Dermis blood vessel endothelial cell (primary cell): ENCODE measurements at places on chromosomes 7 and 10. TPM values are rescaled to one million over a fixed set of nuclear protein-coding genes. Genes with fewer than 3 reads are reported as not detected.
A peak's percentile ranks its signal among the peaks of the same experiment; 100 is the strongest.

DNA sequence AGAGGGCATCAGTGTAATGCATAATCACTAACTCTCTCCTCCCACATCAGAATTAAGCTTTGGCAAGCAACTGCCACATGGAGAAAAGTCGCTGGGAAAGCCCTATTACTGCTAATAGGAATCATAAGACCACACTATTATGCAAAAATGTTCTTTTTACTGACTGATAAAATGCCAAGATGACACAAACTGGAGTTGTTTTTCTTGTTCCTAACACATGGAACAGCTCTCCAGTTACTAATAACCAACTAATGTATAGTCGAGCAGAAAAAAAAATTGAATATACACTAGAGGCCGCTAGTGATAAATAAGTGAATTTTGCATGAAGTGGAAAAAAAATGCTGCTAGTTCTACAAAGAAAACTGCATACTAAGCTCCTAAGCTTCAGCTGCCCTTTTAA lies 165.6 kb downstream of the TPK1 start:
- DNase-seq = peak; percentile 17

GRCh38 chr7:45591101-45591906 lies 17.1 kb downstream of the ADCY1 start:
- no peak for DNase-seq

- peak; percentile 55 for DNase-seq
Observed at GRCh38 chr10:51405580-51406351, 293.6 kb downstream of the CSTF2T start.

DNA sequence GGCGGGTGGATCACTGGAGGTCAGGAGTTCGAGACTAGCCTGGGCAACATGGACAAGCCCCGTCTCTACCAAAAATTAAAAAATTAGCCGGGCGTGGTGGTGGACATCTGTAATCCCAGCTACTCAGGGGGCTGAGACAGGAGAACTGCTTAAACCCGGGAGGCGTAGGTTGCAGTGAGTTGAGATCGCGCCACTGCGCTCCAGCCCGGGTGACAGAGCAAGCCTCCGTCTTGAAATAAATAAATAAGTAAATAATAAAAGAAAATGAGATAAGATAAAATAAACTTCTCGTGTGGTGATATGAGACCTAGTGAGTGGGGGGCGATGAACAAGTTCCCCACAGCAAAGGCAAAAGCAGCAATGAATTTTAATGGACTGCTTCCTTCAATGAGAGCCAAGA lies 33.6 kb upstream of the LMTK2 start:
- no peak for DNase-seq

GRCh38 chr7:83469076-83469475 lies 179.9 kb downstream of the SEMA3E start:
- no peak for DNase-seq

GRCh38 chr10:91689731-91690168 lies 56.9 kb upstream of the PPP1R3C start:
- no peak for DNase-seq

DNA sequence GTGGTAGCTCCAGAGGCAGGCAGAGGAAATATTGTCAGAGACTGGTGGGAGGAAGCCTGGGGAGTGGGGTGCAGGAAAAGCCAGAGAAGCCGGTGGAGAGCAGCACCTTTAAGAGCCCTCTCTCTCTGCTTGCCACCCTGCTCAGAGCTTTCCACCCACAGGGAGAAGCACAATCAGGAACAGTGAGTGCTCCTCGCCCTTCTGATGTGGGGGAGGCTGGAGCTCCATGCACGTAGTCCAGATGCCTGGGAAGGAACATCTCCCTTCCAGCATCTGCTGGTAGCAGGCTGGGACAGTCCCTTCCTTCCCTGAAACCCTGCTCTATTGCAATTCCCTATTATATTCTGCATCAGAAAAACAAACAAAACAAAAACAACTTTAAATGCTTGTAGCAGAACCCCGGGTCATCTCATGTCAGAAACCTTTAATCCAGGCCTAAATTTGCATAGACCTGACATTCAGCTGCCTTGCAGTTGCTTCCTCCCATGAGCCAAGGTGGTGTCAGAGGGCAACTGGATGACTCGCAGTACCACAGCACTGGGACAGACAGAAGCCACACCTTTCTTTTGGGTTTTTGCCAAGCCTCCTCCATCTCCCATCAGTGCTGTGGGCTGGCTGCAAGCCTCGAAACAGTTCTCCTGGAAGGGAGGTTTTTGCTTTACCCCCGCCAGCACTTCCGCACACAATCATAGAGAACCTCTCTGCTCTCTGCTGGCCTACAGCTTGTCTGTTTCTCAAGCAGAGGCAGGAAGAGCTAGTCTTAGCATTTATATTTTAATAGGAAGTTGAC lies 13.1 kb downstream of the AVPI1 start:
- DNase-seq = no peak

GRCh38 chr10:125159932-125160855 lies at the start of gene CTBP2:
Gene CTBP2 (minus strand): TSS chr10:125160563.
- DNase-seq = peak; percentile 54

- DNase-seq = no peak
Observed at GRCh38 chr10:97475936-97476594, 22.2 kb downstream of the MMS19 start.

GRCh38 chr7:144037414-144038035 lies 11.2 kb upstream of the OR2A5 start:
- DNase-seq = no peak

DNA sequence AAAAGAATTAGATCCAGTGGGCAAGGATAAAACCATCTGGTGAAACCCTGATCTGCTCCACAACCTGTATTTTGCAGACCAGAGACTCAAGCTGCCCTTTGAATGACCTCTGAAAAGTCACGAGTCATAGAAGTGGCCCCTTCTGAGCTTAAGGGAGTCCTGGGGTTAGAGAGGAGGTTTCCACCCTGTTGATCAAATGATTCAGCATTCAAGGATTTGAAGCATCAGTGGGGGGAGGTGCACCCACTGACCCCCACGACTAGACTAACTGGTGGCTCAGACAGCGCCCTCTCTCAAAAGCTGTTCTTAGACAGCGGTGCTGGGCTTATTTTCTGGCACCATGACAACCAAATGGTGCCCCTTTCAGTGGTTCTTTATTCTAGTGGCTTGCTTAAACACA lies 44.3 kb downstream of the PLCE1 start:
- DNase-seq = no peak

DNA sequence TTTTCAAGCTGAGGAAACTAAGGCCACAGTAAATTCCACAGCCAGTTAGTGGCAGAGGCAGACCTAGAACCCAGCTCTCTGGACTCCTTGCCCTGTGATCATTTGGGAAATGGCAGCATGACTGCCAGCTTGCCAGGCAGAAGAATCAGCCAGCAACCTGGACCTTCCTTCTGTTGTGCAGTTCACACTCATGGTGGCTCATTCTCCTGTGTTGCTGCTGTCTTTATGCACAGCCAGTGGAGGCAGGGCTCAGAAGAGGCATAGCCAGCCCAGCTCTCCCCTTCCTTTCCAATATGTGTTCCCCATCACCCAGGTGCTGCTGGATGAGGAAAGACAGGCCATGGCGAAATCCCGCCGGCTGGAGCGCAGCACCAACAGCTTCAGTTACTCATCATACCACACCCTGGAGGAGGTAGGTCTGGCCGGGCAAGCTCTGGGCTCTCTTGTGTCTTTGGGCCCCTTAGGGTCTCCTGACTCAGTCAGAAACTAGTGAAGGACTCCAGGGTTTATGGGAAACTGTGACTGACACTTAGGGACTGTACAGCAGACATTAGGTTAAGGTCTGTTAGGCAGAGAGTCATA lies 14.8 kb downstream of the CPA5 start:
- no peak for DNase-seq

DNA sequence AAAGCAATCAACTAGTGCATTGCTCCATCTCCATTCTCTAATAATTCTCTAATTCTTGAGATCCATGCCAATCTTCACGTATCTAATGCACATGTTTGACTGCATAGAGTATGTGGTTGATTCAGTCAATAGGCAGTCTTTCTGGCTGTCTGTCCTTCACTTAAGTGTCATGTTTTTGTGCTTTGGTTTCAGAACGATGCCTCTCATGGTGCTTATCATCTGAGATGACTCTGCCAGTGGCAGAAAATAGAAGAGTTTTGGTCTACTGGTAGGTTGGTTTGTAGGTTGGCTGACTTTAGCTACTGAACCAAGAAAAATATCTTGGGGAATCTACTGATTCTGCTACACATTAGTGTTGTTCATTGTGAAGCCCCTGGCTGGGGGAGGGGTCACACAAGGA lies 364.2 kb downstream of the SFMBT2 start:
- DNase-seq = no peak

GRCh38 chr10:75987616-75988015 lies 556.2 kb downstream of the LRMDA start:
- no peak for DNase-seq

DNA sequence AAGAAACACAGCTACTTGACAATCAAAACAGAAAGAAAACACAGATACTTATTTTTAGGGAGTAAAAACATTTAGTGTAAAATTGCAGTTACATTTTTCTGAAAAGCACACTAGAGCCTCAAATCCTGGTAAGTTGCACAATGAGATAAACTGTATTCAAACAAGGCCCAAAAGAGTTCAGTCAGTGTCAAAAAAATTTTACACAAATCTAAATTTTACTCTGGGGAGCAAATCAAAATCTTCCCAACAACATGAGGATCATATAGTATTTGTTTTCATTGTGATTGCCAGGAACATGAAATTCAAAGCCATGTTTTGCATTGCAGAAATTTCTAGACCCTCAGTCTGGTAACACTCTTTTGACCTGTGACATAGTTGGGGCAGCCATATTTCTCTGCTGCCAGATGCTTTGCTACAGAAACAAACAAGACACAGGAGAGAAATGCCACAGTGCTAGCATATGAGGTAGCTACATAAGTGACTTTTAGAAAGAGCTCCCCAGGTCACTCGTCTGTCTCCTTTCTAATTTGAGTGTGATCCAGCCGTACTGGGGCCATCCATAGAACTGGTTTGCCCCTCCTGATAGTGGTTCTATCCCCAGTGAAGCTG lies 49.6 kb downstream of the PDE1C start:
- DNase-seq = no peak

DNA sequence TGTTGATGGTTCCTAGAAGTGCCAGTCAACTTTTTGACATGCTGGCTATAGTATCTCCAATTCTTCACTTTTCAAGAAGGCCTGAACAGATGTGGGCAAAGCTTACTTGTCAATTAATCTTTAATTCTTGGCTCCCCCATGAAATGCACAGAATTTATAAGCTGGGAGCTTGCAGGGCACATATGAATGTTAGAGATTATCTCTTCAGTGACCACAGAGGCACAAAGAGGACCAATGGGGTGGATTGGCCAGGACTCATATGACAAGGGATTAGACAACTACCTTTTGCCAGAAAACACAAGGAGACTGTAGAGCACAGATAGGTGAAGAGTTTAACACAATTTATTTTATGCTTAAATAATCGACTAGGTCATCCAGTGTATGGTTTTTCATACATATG lies 121.7 kb upstream of the CCDC6 start:
- no peak for DNase-seq

NPVF gene
- total RNA-seq = not detected in 2 replicates

C10orf90 gene
- total RNA-seq = not detected in 2 replicates

MRLN gene
- not detected in 2 replicates for total RNA-seq

NUTM2E gene
- total RNA-seq = not detected in 2 replicates

KIAA1549 gene
- total RNA-seq = 2.6 and 3.3 TPM in 2 replicates

TUBB8 gene
- total RNA-seq = 0.09 TPM in 1 of 2 replicates, not detected in the other

LIPK gene
- total RNA-seq = not detected in 2 replicates

LHFPL3 gene
- total RNA-seq = not detected in 2 replicates

TSPAN13 gene
- 64.4 and 69.8 TPM in 2 replicates for total RNA-seq

ANXA8L1 gene
- not detected in 2 replicates for total RNA-seq

NRCAM gene
- 9.2 and 16.0 TPM in 2 replicates for total RNA-seq
